AG04449 (cell line): ENCODE measurements at places on chromosomes 5 and 9.

GRCh38 chr9:130770679-130771442 is 64.2 kb upstream of the ABL1 start:
- peak; percentile 37 for DNase-seq

DNA sequence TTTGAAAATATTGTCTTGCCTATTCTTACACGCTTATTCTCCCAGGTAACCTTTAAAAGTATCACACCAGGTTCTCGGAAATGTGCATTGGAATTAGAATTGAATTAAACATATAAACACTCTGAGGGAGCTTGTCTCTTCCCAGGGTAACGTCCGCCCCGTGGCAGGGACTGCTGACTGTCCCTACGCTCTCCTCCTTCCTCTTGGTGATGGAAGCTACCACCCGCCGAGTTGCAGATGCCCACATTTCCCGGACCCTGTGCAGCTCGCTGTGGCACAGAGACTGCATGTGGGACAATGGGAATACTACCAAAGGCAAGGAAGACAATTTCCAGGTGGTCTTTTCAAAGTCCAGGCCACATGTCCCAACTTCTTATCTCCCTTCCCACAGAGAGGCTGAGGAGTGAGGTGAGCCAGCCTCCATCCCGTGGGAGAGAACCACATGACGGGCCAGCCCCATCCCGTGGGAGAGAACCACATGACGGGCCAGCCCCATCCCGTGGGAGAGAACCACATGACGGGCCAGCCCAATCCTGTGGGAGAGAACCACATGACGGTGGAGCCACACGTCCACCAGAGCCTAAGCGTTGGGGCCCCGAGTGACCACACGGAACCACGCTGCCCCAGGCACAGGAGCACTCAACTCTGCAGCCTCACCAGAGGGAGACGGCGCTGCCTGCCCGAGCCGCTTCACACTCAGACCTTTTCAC is 249.4 kb upstream of the IRX1 start:
- no peak for DNase-seq

DNA sequence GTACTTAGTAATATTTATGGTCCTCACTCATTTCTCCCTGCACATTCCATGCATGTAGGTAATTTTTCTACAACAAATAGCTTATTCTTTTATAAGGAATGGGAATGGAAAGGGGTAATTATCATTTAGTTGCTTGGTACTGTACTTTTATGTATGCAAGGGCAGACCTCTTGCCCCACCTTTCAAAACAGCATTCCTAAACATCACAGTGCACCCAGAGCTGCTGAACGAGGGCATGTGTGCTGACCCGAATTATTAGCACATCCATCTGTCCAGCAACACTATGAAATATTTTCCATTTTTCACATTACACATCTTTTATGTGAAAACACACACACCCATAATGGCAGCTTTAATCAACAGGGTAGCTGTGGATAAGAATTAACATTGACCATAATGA is 228.6 kb upstream of the ARRDC3 start:
- DNase-seq = no peak

DNA sequence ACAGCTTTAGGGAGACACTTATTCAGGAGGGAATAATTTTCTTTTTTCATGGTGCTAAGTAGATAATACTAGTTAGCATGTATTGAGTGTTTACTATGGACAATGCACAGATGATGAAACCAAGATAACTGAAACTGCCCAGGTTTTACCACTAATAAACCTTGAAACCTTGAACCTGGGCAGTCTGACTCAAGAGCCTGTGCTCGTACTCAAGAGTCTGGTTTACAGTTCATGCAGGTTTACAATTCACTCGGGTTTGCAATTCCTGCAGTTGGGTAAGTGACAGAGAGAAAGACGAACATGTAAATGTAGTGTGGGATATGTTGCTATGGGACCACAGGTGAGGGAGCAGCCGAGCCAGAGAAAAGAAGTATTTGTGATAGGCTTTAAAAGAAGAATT is 28.2 kb downstream of the NUP214 start:
- no peak for DNase-seq

DNA sequence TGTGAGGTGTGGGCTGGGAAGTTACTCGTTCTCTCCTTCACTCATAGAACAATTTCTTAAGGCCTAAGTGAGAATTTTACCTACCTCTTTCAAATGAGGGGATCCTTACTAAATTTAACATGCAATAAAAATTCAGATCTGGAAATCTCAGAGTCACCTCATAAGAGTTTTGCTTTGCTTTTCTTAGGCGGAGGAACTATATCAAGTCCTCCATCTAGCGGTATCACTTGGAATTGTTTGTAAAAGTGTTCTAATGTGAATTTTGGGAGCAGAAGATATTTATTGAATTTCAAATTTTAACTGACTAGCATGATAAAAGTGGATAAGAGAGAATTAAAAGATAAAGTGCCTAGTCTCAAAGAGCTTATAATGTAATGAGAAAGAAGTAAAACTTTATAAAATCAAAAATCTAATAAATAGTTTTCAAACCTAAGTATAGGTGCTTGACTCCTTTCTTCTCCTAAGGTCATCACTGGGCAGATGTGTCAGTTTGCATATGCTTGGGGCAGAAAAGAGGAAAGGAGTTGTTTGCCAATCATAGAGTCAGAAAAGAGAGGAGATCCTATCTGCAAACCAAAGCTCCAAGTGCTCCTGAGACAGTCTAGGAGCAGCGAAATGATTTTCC is 145.7 kb upstream of the DAB2 start:
- no peak for DNase-seq

GRCh38 chr9:135355521-135356011 is 124.0 kb upstream of the PPP1R26 start:
- DNase-seq = no peak

- no peak for DNase-seq
These were observed 82.3 kb downstream of the CRB2 start for GRCh38 chr9:123438321-123438720.

DNA sequence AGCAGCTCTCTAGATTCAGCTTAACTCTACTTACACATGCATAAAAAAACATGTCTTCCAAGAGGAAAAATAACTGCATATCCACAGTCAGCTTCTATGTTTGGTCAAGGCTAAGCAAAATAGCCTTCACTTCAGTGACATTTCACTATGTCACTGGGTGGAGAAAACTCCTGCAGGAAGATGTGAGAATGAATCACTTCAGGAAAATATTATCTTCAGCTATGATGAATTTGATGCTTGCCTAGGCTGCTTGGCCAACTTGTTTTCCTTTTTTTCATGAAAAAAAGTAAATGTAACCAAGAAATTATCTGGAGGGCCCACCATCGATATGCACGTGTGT is 143.0 kb upstream of the ZNF608 start:
- no peak for DNase-seq

- no peak for DNase-seq
These were observed 13.9 kb upstream of the TENT4A start for GRCh38 chr5:6699357-6699756.

GRCh38 chr9:126341902-126342301 is 15.3 kb downstream of the MVB12B start:
- no peak for DNase-seq

DNA sequence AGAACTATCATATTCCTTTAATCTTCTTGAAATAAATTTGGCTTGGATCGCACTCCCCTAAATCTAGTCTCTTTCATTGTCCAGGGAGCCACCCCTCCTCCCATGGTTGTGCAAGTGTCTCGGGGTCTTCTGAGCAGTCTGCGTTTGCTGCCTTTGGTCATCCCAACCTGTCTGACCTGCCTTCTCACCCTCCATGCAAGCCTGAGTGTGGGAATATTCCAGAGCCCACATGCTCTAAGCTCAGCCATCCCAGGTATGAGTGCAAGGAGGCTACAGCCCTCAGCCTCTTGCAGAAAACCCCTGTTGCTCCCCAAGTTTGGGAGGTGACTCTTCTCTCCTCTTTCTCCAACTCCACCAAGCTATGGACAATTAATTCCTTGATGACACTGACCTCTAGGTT is 7.7 kb upstream of the CTSL start:
- no peak for DNase-seq

DNA sequence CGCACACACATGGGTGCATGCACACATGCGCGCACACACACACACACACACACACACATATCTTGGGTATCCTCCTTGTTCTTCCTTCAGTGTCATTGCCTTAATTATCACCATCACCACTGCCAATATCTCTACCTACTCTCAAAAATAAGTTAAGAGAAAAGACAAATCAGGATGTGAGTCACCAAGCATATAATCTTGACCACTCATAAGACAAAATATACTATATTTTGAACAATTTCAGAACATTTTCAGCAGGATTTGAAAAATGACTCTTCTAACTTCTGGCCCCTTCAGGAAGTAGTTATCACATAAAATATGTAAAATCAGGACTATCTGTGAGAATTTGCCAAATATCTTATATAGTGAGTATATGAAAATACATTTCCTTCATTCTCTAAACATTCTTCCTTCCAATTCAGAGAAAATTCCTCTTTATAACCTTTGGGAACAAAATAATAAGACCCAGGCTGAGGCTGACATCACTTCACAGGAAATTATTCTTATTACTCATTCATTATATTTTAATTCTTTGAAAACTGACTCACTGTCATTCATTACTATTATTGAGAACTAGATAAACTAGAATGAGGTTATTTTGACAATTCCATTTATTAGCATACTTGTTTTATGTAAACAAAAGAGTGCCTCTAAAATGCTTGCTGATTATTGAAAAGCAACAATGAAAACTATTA is 772.0 kb upstream of the ACO1 start:
- DNase-seq = no peak
